Neural progenitor cell (in vitro differentiated cells): ENCODE measurements at places on chromosomes 2 and 18.

GRCh38 chr2:145691659-145692058 lies 1171.7 kb upstream of the ZEB2 start:
- H3K27ac ChIP-seq = no peak overlapping the region
- no peak overlapping the region for H3K4me3 ChIP-seq
- no peaks in the 10 kb centered on the region for H3K27me3 ChIP-seq
- H3K36me3 ChIP-seq = no peaks in the 10 kb centered on the region
- H3K4me1 ChIP-seq = no peaks in the 10 kb centered on the region

- peaks cover 40% of the 10 kb centered on the region for H3K4me1 ChIP-seq
- H3K36me3 ChIP-seq = no peaks in the 10 kb centered on the region
- H3K4me3 ChIP-seq = no peak overlapping the region
- DNase-seq = no peak
- H3K27me3 ChIP-seq = no peaks in the 10 kb centered on the region
- no peak overlapping the region for H3K27ac ChIP-seq
These were observed 281.9 kb downstream of the ZEB2 start for GRCh38 chr2:144237830-144238627.

- no peaks in the 10 kb centered on the region for H3K27me3 ChIP-seq
- H3K27ac ChIP-seq = peak overlapping the region; percentile 36
These were observed 894 bp upstream of the GCC2 start for GRCh38 chr2:108447947-108448677.

- DNase-seq = no peak
- H3K27me3 ChIP-seq = no peaks in the 10 kb centered on the region
- H3K4me3 ChIP-seq = no peak overlapping the region
- peaks cover 15% of the 10 kb centered on the region for H3K4me1 ChIP-seq
- H3K36me3 ChIP-seq = no peaks in the 10 kb centered on the region
- H3K27ac ChIP-seq = no peak overlapping the region
These were observed 251.7 kb downstream of the TSN start for GRCh38 chr2:122007126-122007525.

DNA sequence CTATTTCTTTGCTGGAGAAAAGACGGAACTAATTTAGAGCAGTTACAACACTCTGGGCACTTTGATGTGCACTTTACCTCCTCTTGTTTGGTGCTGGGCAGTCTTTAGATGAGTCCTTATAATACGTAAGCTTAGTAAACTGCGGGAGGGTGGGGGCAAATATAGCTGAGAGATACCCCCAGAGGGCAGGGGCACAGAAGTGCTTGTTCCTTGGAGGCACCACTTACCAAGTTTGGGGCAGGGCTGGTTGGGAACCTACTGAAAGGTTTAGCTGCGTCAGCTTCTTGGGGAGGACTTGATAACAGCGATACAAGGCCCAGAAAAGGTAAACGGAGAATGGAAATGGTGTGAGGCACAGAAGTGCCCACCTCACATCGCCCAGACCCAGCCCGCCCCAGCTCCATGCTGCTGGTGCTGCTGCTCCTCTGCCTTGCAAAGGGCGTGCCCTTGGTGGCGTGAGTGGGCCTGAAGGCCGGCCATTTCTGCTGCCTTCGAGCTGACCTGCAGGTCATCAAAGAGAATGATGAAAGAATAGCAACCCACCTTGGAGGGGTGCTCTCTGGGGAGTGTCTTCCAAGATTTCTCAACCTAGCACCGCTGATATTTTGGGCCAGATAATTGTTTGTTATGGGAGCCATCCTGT lies 128.2 kb upstream of the EML6 start:
- H3K4me1 ChIP-seq = no peaks in the 10 kb centered on the region
- H3K27me3 ChIP-seq = no peaks in the 10 kb centered on the region
- H3K27ac ChIP-seq = no peak overlapping the region
- no peak for DNase-seq
- no peaks in the 10 kb centered on the region for H3K36me3 ChIP-seq

- no peak for DNase-seq
- H3K27ac ChIP-seq = no peak overlapping the region
- H3K27me3 ChIP-seq = no peaks in the 10 kb centered on the region
- H3K4me1 ChIP-seq = no peaks in the 10 kb centered on the region
- peaks cover 13% of the 10 kb centered on the region for H3K36me3 ChIP-seq
These were observed 9.7 kb downstream of the TMEM18 start for GRCh38 chr2:667332-667999.

GRCh38 chr18:22830511-22830910 lies 102.6 kb upstream of the RBBP8 start:
- H3K36me3 ChIP-seq = no peaks in the 10 kb centered on the region
- H3K4me3 ChIP-seq = no peak overlapping the region
- no peak overlapping the region for H3K27ac ChIP-seq
- H3K27me3 ChIP-seq = no peaks in the 10 kb centered on the region
- no peaks in the 10 kb centered on the region for H3K4me1 ChIP-seq
- no peak for DNase-seq

DNA sequence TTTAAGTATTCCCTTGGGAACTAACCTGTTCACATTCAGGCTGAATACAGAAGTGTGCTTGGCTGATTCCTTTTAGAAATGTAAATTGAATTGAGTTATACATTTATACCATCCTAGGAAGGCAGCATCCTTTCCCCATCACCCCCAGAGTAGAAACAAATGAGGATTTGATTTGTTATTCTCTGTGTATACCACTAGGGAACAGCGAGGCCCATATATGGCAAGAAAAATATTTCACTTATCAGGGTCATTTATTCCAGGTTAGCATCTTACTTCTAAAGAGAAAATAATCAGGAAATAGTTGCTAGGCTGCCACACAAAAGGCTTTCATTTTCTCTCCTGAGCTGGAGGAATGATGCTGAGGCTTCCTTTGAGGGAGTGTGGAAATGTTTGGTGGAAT lies 516.9 kb downstream of the PIK3C3 start:
- no peaks in the 10 kb centered on the region for H3K27me3 ChIP-seq
- H3K36me3 ChIP-seq = no peaks in the 10 kb centered on the region
- no peak for DNase-seq
- peaks cover 13% of the 10 kb centered on the region for H3K4me1 ChIP-seq
- no peak overlapping the region for H3K27ac ChIP-seq
- H3K4me3 ChIP-seq = no peak overlapping the region

GRCh38 chr2:332592-332991 lies 44.7 kb upstream of the ALKAL2 start:
- DNase-seq = no peak
- H3K27me3 ChIP-seq = no peaks in the 10 kb centered on the region
- H3K27ac ChIP-seq = no peak overlapping the region
- no peaks in the 10 kb centered on the region for H3K36me3 ChIP-seq

DNA sequence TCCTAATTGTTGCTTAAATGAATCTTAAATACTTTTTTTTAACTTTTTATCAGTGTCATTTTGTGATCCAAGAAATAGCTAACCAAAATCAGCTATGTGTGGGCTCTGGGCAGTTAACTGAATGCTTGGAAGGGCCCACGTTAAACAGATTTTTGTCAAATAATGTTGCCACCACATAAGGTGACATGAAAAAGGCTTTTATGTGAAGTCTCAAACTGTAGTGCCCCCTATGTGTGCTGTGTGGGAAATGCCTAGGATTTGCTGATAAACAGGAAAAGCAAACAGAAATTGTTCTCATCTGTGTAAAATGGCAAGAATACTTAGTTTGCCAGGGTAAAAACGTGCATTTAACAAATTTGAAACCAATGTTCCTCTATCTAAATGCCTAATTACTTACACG lies 242.2 kb downstream of the ZNF516 start:
- peak; percentile 55 for DNase-seq
- no peak overlapping the region for H3K4me3 ChIP-seq
- H3K27me3 ChIP-seq = no peaks in the 10 kb centered on the region
- no peaks in the 10 kb centered on the region for H3K36me3 ChIP-seq

DNA sequence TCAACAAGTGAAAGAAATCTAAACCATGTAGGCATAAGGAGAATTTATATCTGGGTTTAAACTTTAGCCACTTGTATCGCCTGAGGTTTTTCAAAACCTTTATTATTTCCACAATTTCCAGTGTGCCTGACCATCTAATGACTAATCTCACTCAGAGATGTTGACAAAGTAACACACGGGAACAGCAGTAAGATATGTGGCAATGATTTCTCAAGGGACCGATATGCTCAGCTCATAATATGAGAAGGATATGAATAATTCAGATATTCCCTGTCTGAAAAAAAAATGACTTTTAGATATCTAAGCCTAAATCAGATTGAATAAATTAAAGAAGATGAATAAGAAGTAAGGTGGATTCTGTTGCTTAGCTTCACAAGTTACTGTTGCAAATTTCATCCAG lies 43.5 kb downstream of the TMEM163 start:
- H3K27me3 ChIP-seq = no peaks in the 10 kb centered on the region
- no peak overlapping the region for H3K27ac ChIP-seq
- H3K4me3 ChIP-seq = no peak overlapping the region
- DNase-seq = no peak
- H3K4me1 ChIP-seq = peaks cover 9% of the 10 kb centered on the region

DNA sequence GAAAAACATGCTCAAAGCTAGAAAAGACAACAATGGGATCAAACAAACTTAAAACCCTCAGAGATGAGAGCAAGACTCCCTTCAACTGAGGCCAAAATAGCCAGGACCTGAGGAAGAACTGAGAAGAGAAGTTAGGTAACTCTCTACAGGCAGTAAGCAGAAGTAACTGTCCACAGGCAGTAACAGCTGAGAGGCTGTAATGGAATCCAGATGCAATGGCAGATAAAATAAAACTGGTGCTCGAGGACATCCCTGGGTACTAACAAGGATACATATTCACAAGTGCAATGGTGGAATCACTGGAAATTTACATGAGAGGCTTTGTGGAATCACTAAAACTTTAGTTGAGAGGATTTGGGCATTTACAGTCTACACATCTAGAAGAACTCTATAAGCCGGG lies 30.4 kb upstream of the C2orf66 start:
- H3K27ac ChIP-seq = no peak overlapping the region
- no peaks in the 10 kb centered on the region for H3K4me1 ChIP-seq
- no peaks in the 10 kb centered on the region for H3K27me3 ChIP-seq

GRCh38 chr2:8539743-8540551 lies 141.9 kb upstream of the ID2 start:
- no peaks in the 10 kb centered on the region for H3K36me3 ChIP-seq
- no peaks in the 10 kb centered on the region for H3K27me3 ChIP-seq
- no peak overlapping the region for H3K4me3 ChIP-seq
- H3K27ac ChIP-seq = no peak overlapping the region
- peak; percentile 21 for DNase-seq

GRCh38 chr2:120791962-120792297 lies 56.3 kb downstream of the GLI2 start:
- H3K4me1 ChIP-seq = peaks cover 53% of the 10 kb centered on the region
- H3K36me3 ChIP-seq = no peaks in the 10 kb centered on the region
- no peak overlapping the region for H3K27ac ChIP-seq
- H3K27me3 ChIP-seq = no peaks in the 10 kb centered on the region
- DNase-seq = no peak

GRCh38 chr2:28960401-28960800 lies 20.7 kb upstream of the TOGARAM2 start:
- H3K4me1 ChIP-seq = peaks cover 10% of the 10 kb centered on the region
- H3K27ac ChIP-seq = no peak overlapping the region
- H3K4me3 ChIP-seq = no peak overlapping the region
- DNase-seq = no peak

- DNase-seq = no peak
- no peaks in the 10 kb centered on the region for H3K27me3 ChIP-seq
- H3K36me3 ChIP-seq = no peaks in the 10 kb centered on the region
- H3K4me3 ChIP-seq = no peak overlapping the region
- no peak overlapping the region for H3K27ac ChIP-seq
These were observed 83.2 kb upstream of the RND3 start for GRCh38 chr2:150570712-150571111.

DNA sequence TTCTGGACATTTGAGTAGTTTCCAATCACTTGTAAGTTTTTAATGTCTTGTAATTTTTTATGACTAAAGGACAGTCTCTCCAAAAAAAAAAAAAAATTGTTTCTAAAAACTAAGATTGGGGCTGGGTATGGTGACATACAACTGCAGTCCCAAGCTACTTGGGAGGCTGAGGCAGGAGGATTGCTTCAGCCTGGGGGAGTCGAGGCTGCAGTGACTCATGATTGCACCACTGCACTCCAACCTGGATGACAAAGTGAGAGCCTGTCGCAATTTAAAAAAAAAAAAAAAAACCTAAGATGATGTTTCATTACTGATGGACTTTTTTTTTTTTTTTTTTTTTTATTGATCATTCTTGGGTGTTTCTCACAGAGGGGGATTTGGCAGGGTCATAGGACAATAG lies 34.4 kb upstream of the PKDCC start:
- no peak overlapping the region for H3K27ac ChIP-seq
- no peak for DNase-seq
- no peaks in the 10 kb centered on the region for H3K27me3 ChIP-seq
- no peaks in the 10 kb centered on the region for H3K36me3 ChIP-seq
